ENCODE measurements at places on chromosomes 7 and 10.

- no peak for DNase-seq
Observed at GRCh38 chr10:14688606-14689005, 86.1 kb downstream of the FAM107B start.

DNA sequence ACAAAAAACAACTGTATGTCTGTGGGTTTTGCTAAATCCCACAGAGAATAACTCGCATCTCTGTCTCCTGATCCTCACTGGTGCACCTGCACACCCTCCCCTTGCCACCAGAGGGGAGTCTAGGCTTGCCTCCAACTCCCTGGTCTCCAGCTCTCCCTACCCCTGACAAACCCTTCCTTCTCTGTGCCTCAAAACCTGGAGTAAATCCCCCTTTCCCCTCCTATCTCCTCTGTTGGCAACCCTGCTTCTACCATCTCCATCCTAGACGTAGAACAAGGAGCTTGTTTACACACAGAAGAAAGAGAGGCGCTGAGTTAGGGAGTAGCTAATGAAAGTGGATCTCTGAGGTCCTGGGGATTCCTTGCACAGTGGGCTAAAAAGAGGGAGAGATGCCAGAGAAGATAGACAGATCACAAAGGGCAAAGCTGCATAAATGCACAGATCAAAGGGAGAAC, 6.0 kb downstream of the MBLAC1 start:
- peak; percentile 63 for DNase-seq

DNA sequence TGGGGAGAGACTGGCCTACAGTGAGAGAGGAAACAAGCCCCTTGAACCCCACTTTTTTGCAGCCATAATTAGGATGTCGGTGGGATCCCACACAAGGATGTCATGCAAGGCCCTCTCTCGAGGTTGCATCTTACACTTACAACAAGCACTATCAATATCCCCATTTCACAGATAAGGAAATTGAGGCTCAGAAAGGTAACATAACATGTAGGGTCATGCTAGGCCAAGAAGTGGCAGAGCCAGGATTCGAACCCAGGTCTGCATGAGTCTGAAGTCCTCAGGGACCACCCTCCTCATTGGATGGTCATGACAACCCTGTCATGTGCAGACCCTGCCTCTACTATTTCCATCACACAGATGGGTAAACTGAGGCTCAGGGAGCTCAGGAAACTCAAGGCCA, 123.5 kb downstream of the C10orf105 start:
- DNase-seq: no peak

- DNase-seq: no peak
Observed at GRCh38 chr7:102318482-102318971, 31.9 kb downstream of the SH2B2 start.

GRCh38 chr10:97427571-97428179, 1.7 kb downstream of the PGAM1 start:
- no peak for DNase-seq

DNA sequence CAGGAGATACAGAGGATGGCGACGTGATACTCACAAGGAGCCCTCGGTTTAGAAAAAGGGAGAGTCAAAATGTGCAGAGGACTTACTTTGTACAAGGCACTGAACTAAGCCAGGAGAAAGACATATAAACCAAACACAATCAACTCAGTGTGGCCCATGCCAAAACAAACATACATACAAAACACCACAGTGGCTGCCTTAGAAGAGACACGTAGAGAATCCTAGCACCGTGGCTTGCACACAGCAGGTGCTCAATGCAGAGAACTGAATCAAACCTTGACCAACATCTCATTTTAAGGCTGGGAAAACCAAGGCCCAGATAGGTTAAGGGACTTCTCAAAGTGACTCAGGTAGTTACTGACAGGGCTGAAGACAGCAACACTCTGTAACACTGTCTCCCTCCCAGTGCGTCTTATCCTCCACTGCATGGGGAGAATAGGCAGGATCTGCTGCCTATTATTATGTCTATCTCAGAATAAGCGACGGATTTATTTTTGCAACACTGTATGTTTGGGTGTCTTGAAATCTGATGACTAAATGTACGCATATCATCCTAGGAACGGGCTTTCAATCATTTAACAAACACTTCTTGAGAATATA, 11.0 kb downstream of the SORBS1 start:
- DNase-seq: no peak

GRCh38 chr7:100247152-100247757, 27.5 kb downstream of the PVRIG start:
- no peak for DNase-seq

GRCh38 chr10:97764519-97764931, 7.3 kb downstream of the SFRP5 start:
- DNase-seq: no peak

DNA sequence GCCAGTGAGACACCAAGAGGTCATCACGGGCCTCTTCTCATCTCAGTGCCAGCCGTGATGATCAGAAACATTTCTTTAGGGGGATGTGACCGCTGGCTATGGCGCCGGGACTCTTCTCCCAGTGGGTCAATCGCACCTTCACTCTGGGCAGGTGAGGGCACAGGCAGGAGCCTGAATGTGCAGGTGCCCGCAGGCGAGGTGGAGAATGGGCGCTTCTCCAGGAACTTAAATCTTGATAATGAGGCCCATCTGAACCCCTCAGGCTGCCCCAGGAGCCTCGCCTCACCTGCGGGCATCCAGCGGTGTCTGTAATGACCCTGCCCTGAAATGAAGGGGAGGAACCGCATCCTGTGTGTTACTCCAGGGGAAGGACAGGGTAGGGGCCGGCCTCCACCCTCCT, 204.7 kb downstream of the ADARB2 start:
- DNase-seq: no peak

- no peak for DNase-seq
Observed at GRCh38 chr10:50874723-50875122, 10.7 kb downstream of the A1CF start.

GRCh38 chr10:125037145-125037877, 95.4 kb downstream of the ZRANB1 start:
- no peak for DNase-seq
